ENCODE measurements at places on chromosomes 6 and 20.
A peak's percentile ranks its signal among the peaks of the same experiment; 100 is the strongest.

DNA sequence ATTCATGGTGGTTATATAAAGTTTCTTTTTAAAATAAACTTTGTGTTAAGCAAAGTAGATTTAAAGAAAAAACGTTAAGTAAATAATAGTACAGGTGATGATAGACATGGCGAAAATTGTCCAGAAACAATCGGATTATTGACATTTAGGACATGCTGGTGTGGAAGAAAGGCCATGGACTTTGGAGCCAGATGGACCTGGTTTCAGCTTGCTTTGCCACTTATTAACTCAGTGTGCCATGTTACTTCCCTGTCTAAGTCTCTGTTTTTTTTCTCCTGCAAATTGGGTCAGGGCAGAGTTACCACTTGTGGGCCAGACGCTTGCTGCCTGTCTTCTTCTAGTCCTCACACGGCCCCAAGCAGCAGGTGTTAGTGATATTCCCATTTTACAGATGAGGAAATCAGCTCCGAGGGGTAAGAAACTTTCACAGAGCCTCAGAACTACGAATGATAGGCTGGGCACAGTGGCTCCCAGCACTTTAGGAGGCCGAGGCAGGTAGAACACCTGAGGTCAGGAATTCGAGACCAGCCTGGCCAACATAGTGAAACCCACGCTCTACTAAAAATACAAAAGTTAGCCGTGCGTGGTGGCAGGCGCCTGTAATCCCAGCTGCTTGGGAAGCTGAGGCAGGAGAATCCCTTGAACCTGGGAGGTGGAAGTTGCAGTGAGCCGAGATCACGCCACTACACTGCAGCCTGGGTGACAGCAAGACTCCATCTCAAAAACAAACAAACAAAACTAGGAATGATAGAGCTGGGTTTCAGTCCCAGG, 12.4 kb downstream of the KIF3B start:
- no peak for DNase-seq

- DNase-seq, result no peak
These were observed 456.4 kb upstream of the MANEA start for GRCh38 chr6:95120984-95121383.

DNA sequence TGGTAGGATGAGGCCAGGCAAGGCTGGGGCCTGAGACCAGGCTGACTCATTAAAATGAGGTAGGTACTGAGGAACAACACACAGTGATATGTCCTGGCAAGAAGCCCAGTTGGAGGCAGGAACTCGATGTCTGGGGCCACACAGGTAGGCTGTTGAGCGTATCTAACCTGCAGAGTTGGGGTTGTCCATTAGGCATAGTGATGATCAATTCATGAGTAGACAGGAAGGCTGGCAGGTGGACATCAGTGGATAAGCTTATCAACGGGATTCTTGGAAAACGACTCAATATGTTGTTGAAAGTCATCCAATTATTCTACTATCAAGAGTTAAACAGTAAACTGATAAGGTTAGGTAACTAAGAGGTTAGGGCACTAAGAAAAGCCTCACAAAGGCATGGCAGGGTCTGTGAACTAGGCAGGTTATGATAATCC, 193.2 kb upstream of the COL21A1 start:
- DNase-seq, result no peak

DNA sequence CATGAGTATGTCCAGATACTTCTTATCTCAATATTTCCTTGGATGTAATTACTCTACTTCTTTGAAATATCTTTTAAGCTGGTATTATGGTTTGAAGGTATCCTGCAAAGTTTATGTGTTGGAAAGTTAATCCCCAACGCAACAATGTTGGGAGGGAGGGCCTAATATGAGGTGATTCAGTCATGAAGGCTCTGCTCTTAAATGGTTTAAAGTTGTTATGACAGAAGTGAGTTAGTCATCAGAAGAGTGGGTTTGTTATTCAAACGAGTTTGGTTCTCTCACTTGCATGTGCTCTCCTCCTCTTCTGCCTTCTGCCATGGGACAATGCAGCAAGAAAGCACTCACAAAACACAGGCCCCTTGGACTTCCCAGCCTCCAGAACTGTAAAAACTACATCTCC, 176.3 kb downstream of the KCNQ5 start:
- DNase-seq, result no peak

- no peak for DNase-seq
These were observed 46.9 kb downstream of the GFRA4 start for GRCh38 chr20:3616250-3616649.

DNA sequence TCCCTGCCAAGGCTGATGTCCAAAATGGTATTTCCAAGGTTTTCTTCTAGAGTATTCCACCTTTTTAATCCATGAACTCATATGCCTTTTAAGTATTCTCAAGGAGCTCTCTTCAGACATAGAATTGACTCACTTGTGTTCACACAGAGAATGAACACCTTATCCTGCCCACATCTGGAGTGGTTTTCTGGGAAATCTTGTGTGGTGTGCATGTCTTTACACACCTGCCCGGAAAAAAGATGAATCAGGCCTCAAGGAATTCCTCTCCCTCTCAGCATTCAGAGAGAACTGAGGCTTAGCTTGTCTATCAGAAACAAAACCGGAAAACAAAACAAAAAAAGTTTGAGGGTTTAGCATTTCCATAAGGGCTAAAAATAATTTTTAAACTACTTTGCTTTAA, 148.8 kb downstream of the TFAP2A start:
- DNase-seq, result no peak

GRCh38 chr6:145036236-145036635, 699.1 kb downstream of the EPM2A start:
- no peak for DNase-seq

DNA sequence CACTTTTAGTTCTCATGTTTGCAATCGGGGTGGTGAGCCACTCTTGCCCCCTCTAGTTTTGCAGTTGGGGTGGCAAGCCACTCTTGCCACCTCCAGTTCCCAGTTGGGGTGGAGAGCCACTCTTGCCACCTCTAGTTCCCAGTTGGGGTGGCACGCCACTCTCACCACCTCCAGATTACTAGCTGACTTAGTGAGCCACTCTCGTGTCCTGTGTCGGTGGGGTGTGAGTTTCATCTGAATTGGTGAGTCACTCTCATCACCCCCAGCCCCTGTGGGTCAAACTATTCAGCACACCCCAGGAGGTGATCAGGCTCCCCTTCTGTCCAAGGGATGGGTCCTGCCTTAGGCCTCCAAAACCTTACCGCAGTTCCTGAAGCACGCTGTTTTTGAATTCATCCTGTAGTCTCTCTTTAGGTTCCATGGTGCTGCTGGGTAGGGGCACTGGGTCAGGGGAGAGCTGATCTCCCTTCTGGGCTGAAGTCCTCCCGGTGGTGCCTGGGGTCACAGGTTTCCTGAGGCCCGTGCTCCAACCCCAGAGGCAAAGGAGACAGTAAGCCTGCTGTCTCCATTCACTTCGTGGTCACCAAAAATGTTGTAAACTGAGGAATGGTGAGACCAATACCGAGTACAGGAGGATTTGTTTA, 224.2 kb upstream of the SYNCRIP start:
- DNase-seq, result no peak

DNA sequence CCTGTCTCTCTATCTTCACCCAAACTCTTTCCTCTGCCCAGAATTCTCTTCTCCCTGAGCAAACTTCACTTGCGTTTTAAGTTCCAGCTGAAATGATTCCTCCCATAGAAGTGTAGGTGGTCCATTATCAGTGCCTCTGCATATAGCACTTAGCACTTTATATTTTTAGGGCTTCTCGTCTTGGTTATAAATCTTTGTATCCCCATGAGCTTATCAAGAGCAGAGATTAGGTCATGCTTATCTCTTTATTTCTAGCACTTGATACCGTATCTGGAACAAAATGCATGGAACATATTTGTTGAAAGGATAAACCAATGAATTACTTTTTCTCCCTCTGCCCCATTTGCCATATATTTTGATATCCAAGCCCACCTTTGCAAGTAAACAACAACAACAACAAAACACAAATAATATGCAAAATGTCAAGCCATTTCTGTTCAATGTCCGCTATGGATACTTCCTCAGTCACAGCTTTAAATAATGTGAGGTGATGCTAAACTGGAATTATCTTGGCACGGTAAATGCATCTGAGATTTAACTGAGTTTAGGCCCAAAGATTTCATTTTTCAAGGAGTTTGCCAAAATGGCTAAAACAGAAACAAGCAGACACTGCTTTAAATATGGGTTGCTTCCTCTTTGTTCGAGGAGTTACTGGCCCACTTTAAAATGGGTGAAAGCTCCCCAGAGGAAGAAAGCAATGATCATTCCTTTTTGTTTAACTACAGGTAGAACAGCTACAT, 106.2 kb upstream of the STMND1 start:
- DNase-seq, result no peak

DNA sequence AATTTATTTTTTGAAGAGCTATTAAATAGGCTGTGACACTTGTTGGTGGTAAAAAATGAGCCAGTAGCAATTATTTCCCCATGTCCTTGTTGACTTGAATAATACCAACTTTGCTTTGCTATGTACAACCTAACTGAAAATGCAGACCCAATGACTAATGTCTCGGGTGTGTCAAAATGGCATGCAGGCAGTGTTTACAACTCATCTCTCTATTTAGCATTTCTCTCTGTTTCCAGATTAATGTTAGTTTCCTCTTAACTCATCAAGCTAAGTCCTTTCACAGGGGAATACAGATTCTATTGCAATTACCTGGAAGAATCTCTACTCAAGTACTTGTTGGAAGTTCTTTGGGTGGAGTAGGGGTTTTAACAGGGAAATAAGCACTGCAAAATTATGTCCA, 504.4 kb downstream of the BCKDHB start:
- no peak for DNase-seq

DNA sequence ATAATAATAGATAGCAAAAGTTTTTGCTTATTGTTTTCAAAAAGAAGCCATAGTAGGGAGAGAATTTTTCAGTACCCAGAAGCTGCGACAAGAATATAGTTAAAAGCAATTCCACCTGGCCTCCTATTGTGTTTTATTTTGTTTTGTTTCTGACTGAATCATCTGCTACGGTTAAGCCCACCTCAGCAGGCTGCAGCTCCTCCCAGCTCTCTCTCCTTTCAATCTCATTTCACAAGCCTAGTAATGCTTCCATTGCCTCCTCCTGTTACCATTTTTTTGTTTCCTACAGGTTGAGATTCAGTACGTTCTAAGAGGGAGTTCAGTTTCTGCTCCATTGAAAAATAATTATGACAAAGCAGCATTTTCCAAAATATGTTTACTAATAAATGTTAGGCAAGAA, 77.9 kb downstream of the PCSK2 start:
- no peak for DNase-seq

GRCh38 chr20:18623156-18623910, 35.5 kb downstream of the DTD1 start:
- no peak for DNase-seq

DNA sequence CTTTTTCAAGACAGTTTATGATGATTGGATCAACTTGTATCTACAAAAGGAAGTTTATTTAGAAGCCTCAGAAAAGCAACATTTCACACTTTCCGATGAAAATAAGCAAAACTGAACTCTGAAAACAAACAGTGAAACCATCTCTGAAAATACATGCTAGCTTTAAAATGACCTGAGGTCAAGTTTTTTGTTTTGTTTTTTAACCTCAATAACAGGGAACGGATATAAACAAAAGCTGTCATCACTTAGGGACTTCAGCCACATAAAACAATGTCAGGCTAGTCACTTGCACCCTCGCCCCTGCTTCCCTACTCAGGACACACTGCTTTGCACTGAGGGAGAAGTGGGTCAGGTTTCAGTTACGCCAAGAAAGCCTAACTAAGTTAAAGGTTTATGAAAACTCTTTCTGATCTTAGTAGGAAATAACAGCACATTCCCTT, 11.6 kb downstream of the BACH2 start:
- DNase-seq, result no peak

GRCh38 chr20:4681991-4682401, 39.7 kb upstream of the PRND start:
- DNase-seq, result no peak

DNA sequence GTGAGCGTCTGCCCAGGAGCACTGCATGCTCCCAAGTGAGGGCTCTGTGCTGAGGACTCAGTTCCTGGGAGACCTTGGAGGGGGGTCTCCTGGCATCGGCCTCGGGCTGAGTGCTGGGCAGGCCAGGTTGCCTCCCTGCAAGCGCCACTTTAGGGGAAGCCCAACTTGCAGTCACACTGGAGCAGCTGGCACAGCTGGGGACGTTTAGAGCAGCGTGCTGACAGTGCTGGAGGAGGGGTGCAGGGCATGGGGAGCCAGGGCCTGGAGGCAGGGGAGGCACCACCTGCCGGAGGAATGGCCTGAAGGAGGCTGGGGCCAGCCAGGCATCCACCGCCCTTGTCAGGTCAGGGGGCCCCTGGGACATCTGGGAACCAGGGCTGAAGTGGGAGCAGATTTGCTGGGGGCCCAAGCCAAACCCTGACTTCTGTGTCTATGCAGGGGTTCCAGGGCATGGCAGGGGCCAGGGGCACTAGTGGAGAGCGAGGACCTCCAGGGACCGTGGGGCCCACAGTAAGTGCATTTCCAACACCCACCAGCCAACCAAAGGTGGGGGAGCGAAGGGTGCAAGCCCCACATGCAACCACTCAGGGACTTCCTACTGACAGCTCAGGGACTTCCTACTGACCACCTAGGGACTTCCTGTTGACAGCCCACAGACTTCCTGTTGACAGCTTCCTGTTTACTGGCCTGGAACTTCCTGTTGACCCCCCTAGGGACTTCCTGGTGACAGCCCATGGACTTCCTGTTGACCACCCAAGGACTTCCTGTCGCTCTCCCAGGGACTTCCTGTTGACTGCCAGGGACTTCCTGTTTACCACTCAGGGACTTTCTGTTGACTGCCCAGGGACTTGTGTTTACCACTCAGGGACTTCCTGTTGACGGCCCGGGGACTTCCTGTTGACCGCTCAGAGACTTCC, 33.6 kb downstream of the COL20A1 start:
- no peak for DNase-seq

DNA sequence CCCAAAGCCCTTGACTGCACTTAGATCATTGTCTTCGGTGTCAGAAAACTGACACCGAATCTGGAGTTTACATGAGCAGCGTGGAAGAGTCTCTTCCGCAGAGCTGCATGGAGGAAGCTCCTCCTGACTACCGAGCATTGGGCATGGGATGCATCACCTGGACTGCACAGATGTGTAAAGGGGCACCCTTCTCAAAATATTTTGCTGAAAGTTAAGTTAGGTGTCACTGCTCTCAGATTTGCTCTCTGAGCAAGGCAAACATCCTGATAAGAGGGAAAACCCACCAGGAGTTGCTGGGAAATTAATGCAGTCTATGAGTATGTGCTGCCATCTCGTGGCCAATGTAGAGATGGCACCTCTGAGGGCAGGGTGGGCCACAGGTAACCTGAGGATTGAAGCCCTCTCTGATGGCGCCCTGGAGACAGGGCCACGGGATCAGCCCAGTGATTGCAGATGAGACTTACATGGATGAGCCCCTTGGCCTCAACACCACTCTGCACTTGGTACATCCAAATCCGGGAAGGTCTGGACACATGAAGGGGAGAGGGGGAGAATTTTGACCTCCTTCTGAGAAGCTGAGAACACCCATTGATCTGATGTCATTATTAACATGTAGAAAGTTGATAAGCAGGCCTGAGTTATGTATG, 129.9 kb downstream of the LPA start:
- peak; percentile 18 for DNase-seq

GRCh38 chr6:150876598-150876997, 11.1 kb downstream of the MTHFD1L start:
- no peak for DNase-seq
